NCI-H1048 (cell line): ENCODE measurements at places on chromosomes 7 and 10.

DNA sequence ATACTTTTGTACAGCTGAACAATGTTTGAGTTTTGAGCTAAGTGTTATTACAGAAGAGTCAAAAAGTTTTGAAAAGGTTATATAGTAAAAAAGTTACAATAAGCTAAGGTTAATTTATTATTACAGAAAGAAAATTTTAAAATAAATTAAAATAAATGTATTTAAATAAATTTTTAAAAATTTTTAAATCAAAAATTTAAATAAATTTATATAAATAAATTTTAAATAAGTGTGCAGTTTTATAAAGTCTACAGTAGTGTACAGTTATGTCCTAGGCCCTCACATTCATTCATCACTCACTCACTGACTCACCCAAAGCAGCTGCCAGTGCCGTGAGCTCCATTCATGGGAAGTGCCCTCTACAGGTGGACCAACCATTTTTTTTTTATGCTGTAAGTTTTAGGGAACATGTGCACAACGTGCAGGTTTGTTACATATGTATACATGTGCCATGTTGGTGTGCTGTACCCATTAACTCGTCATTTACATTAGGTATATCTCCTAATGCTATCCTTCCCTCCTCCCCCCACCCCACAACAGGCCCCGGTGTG is 462.9 kb upstream of the ZMIZ1 start:
- no peak for DNase-seq

DNA sequence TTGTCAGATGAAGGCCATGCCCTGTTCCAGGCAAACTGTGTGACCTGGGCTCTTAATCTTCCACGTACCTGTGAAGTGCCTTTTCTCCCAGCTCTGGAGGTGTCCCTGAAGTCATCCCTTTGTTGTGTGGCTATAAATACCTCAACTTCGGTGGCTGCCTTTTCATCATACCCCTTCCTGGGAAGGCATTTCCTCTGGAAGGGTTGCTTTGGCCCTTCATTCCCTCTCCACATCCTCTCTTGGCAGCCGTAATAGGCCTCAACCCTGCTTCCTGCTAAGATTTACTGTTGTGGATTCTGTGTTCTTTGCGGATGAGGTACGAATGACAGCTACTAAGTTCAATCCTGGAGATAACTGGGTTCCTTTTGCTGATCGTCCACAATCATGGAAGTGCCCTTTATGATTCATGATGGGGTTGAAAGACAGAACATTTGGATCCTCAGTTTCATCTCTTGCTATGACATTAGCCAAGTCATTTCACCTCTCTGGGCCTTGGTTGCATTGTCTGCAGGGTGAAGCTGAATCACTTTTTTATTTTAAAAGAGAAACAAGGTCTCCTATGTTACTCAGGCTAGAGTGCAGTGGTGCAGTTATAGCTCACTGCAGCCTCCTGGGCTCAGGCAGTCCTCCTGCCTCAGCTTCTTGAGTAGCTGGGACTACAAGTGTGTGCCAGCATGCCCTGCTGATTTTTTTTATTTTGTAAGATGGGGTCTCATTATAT is 23.6 kb downstream of the FKBP6 start:
- no peak for DNase-seq

DNA sequence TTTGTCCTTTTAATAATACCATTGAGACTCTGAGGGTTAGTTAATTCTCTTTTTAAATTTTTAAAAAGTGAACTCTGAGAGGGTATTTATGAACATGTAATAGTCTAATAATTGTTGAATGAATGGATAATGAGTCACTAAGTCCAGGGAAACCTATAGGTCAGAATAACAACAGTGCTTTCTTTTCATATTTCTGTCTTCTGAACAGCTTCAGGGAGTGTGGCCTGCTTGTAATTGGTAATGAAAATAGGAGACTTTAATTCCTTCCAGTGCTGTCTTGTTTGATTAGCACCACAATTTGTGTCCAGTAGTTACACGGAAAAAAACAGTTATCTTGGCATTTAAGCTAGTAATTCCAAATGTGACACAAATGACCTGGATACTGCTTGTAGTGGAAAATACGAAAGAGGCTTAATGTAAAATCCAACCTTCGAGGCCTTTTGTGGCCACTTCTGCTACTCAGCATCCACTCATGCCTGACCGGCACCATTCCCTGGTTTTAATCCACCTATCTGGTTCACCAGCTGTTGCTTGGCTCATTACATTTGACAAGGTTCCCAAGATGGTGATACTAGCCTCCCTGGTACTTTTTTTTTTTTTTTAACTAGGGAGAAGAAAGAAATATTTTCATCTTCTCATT is 149.3 kb upstream of the IMMP2L start:
- no peak for DNase-seq

GRCh38 chr10:114393482-114393881 is 10.8 kb downstream of the AFAP1L2 start:
- no peak for DNase-seq

DNA sequence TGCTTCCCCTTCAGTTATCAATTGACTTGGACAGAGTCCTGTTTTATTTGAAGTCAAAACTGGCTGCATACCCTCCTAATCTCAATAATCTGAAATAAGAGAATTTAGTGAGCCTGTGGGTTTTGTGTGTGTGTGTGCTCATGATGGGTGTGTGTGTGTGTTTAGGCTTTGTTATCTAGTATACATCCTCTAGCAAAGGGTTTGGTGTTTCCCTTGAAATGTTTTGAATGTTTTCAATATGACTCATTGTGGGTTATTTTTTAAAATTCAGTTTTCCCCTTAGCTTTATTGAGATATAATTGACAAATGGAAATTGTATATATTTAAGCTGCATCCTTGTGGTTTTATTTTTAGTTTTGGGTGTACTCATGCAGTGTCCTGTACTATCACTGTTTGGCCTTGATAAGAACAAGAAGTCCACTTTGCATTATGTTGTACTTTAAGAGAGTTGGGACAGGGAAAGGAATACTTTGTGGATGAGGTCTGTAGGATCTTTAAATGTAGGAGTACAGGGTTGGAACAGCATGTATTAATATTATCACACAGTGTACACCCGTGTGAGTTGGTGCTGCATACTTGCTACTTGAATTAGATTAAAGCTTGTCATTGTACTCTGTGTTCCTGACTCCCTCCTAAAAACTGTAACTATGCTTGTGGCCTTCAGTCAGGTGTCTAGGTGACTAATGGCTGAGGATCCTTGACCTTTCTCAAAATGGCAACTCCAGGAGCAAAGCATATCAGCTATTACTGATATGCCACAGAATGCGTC is 58.3 kb downstream of the VCL start:
- DNase-seq, result no peak

GRCh38 chr10:21174715-21175495 is 277.8 kb upstream of the NEBL start:
- DNase-seq, result no peak

- DNase-seq, result peak; percentile 19
Measured at GRCh38 chr10:129531195-129531968, 64.3 kb downstream of the MGMT start.

GRCh38 chr7:143258831-143259230 is 4.4 kb upstream of the GSTK1 start:
- no peak for DNase-seq

DNA sequence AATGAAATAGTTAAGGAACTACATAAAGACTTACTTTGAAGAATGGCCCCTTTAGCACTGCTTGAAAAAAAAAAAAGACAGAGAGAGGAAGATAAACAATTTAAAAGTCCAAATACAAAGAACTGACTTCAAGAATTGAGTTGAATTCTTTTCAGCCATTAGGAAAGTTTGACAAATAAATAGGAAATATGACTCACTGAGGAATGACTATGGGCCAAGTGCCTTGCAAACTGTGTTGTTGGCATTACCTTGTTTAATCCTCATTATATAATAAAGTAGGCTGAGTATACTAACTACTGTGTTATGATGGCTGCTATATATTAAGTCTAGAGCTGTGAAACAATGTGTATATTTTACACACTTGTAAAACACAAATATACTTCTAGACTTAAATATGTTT is 151.1 kb downstream of the ELMO1 start:
- DNase-seq, result no peak

DNA sequence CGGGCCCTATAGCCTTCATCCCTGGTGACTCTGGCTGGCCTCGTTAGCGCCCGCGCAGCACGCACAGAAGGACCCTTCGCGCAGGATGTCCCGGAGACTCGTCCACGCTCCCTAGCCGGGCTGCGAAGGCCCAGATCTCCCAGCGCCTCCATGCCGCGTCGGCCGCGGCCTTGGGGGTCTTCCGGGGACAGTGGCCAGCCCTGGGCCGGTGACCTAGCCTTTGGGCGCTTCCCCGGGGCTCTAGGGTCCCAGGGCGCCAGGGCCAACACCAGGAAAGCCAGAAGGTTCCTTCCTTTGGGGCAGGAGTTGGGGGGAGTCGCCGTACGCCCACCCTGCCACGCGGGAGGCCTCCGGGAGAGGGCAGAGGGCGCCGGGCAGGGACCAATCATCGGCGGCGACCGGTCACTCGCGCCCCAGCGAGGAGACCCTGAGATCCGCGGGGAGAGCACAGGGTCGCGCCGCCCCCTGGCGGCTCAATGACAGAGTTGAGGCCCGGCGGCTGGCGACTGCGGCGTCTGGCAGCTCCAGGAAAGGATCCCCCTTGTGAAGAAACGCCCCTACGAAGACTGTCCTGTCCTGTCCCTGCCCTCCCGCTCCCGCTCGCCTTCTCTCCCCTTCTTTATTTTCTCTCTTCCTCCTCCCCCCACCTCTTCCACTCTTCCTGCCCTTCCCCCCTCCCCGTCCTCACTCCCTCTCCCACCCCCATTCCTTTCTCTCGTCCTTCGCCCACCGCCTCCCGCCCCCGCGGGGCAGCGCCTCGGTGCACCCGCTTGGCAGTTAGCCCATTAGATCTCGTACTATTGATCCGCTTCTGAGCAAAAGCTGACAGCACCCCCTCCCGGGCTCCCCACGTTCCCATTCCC is 62.3 kb upstream of the LBX1 start:
- no peak for DNase-seq

GRCh38 chr7:149586646-149587645 is 89.3 kb upstream of the ZNF746 start:
- no peak for DNase-seq

DNA sequence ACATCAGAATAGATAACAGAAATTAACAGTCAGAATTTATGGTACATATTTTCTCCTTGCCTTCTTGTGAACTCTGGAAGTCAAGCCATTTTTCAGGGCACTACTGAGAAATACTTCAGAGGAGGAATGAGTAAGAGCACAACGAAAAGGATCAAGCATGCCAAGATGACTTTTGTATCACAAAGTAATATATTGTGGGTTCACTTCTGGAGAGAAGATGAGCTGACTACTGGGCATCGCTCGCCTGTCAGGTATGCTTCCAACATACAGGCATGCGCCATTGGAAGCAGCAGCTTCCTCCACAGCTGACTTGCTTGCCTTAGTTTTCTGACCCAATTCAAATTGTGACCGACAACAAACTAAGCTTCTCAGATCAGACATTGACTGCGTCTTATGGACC is 137.3 kb downstream of the VTI1A start:
- DNase-seq, result no peak

GRCh38 chr7:40542982-40543741 is 408.4 kb downstream of the SUGCT start:
- DNase-seq, result no peak

- DNase-seq, result no peak
Measured at GRCh38 chr7:121499624-121500023, 103.5 kb upstream of the FAM3C start.

- no peak for DNase-seq
Measured at GRCh38 chr10:116237260-116237659, 35.7 kb downstream of the GFRA1 start.

GRCh38 chr10:124010563-124011131 is 82.8 kb downstream of the CHST15 start:
- no peak for DNase-seq

- DNase-seq, result no peak
Measured at GRCh38 chr10:49395741-49396665, at the start of gene DRGX. TSS of gene DRGX (minus strand) at chr10:49396089. CDS start at chr10:49395440, 649 bp downstream.

GRCh38 chr10:58516119-58516518 is 3.4 kb downstream of the BICC1 start:
- no peak for DNase-seq

DNA sequence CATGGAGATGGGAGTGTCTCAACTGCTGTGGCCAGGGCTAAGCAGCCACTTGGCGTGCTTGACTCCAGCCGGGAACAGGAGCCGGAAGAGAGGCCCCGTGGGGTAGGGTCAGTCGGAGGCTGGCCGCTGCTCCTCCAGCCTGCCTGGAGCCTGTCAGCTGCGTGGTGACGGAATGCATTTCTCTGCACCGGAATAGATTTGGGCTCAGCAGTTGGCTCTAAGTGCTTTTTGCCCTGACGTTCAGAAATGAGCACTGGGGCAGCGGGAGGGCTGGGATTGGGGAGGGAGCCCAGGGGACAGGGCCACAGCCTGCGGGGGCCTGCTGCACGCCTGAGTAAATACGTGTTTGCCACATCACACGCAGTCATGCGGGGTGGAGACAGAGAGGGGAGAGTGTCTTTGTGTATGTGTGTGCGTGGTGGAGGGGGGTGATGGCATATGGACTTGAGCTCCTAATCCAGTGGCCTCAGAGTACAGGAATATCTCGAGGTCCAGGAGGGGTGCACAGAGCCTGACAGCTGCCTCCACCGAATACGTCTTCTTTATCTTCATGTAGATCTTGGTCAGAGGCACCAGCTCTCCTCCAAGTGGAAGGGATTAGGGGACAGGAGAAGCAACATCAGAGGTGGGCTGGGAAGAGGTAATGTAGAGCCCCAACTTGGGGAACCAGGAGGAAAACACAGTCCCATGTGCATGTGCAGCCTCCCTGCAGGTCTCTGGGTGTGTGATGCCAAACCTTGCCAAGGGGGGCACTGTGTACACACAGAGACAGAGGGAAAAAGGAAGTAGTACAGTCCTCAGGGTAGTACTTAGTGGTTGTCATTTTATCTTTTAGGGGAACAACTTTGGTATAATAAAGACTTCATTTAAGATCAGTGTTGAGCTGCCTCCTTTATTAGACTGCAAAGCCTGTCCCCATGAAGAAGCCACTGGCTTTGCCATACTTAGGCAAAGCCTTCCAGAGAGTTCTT is 151.4 kb downstream of the CDH23 start:
- no peak for DNase-seq

- no peak for DNase-seq
Measured at GRCh38 chr7:26861050-26861449, 3.3 kb downstream of the SKAP2 start.

DNA sequence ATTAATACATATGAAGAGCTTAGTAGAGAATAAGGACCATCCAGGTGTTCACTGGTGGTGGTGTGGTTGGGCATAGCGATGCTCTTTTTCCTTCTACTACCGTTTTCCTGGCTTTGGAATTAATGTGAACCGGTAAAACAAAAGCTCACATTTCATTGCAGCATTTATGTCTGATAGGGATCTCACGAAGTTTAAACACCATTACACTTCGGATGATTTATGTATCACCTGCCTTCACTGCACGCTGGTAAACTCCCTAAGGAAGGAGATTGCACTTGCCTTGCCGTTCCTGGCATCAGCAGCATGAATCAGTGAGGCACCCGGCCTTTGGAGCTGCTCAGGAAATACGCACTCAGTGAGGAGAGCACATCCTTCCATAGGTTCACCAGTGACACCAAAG is 47.5 kb downstream of the WIPF3 start:
- no peak for DNase-seq

- DNase-seq, result no peak
Measured at GRCh38 chr10:84360637-84361365, 32.4 kb downstream of the CCSER2 start.

GRCh38 chr10:61397175-61397986 is 55.8 kb downstream of the TMEM26 start:
- no peak for DNase-seq

GRCh38 chr7:23696916-23697441 is 13.0 kb upstream of the STK31 start:
- DNase-seq, result peak; percentile 23

GRCh38 chr7:80110376-80110775 is 24.3 kb upstream of the GNAI1 start:
- DNase-seq, result no peak

- no peak for DNase-seq
Measured at GRCh38 chr10:74432841-74433594, 282.0 kb downstream of the ADK start.
